Left kidney (tissue), 8 donors: ENCODE measurements at places on chromosomes 11 and 22. TPM values are rescaled to one million over a fixed set of nuclear protein-coding genes. Genes with fewer than 3 reads are reported as not detected.

HEPACAM gene
- polyA plus RNA-seq: 2.2 TPM

C22orf42 gene
- not detected for polyA plus RNA-seq

LINC01488 gene
- not detected for polyA plus RNA-seq

TMEM80 gene
- polyA plus RNA-seq: 56.5 TPM

CATSPERZ gene
- polyA plus RNA-seq: not detected

KCNE3 gene
- 26.1 TPM for polyA plus RNA-seq

MFRP gene
- not detected for polyA plus RNA-seq

DNA sequence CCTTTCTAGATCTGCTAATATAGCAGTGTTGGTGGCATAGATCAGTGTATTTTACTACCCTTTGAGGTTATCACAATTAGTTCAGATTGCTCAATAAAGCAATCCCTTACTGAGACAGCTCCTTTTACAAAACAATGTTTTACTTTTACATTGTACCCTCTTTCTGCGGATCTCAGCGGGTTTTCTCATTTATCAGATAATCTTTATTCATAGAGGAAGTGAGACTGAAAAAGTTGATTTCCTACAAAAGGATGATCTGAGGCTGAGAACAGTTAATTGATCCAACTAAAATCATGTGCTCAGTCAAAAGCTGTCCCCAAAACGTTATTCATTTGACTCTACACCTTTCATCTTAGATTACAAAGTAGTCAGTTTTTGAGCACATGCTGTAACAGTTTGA is 2319.9 kb downstream of the LRRC4C start:
- DNase-seq: no peak

DNA sequence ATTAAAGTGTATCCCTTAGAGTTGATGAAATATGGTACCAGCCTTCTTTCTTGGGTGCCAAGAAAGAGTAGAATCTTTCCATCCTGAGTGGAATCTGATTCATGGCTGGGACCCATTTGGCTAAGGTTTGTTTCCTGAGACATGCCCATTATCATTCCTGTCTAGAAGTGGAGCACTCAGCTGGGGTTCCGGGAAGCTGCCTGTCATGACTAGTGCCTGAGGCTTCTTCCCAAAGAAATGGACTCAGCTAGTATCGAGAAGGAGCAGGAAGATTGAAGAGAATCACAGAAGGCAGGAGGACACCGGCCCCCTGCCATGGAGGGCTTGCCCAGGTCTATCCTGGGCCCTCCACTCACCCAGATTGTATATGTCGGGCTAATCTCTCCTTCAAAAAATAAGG is 57.6 kb downstream of the KREMEN1 start:
- no peak for DNase-seq

DNA sequence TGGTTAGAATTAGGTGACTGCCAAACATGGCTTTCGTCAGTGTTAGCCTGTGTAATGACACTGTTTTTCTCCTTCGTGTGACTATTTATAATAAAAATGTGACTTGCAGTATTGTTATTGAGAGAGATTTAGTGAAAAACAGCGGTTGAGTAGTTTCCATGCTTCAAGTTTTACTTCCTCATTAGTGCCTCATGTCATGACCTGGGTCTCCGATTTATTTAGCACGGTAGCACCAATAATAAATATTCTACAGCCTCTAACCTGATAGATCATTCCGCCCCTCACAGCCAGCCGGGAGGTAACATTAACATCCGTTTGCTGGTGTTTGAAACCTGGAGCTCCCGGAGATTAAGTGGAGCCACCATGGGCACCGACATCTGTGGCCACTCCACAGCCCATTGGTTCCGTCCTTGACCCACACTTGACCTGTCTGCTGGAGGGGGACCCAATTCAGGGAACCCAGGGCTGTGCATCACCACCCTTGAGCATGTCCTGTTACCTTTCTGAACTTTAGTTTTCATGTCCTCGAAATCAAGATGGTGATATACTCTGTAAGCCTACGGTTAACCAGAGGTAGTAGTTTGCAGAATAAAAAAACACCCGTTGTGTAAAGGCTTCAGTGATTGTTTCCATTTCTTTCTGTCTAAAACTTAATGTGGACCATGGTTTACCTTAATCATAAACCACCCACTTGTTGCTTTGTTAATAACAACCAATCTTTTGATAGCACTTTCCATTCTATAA is 104.1 kb downstream of the ATXN10 start:
- DNase-seq: no peak

GRCh38 chr22:29994027-29994715 is 86.1 kb upstream of the HORMAD2 start:
- no peak for DNase-seq

DNA sequence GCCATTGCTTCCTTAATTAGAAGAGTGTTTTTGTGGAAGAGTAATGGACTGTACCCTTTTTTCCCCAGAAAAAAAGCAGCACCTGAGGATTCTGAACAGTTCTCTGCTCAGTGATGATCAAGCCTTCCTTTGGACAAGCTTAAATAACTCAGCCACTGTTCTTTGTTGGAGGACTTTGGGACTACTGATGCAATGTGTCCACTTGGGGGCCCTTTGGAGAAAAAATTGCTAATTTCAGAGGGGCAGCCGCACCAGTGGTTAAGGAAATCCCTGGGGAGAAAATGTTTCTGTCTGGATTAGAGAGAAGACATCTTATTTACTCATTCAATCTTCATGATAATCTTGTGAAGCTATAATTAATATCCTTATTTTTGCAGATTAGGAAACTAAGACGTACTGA is 5.3 kb upstream of the KMT2A start:
- no peak for DNase-seq

GRCh38 chr11:61139387-61139786 is 21.8 kb downstream of the VPS37C start:
- no peak for DNase-seq

- no peak for DNase-seq
Observed at GRCh38 chr22:45992737-45993136, 15.8 kb upstream of the WNT7B start.

DNA sequence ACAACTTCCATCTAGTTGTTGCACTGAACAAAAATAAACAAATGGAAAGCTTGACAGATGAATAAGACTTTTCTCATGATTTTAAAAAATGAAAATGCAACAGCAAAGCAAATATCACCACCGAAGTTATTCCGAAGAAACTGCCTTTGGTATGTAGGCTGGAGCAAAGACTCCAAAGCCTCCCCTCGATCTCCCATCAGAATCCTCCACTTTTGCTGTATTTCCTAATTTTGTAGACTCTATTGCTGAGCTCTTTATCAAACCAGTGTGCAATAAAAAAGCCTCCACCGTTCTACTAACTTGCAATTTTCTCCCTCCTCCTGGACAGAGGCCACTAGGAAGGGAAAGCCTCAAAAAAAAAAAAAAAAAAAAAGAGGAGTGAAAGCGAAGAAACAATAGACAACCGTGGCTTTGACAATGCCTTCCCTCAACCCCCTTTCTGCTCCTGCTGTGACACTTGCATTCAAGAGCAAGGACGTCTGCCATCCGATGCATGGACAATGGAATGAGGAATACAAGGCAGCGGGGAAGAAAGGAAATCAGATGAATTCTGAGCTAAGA is 190.9 kb upstream of the BLID start:
- no peak for DNase-seq

GRCh38 chr22:19608003-19608690 is 83.9 kb upstream of the CLDN5 start:
- no peak for DNase-seq

DNA sequence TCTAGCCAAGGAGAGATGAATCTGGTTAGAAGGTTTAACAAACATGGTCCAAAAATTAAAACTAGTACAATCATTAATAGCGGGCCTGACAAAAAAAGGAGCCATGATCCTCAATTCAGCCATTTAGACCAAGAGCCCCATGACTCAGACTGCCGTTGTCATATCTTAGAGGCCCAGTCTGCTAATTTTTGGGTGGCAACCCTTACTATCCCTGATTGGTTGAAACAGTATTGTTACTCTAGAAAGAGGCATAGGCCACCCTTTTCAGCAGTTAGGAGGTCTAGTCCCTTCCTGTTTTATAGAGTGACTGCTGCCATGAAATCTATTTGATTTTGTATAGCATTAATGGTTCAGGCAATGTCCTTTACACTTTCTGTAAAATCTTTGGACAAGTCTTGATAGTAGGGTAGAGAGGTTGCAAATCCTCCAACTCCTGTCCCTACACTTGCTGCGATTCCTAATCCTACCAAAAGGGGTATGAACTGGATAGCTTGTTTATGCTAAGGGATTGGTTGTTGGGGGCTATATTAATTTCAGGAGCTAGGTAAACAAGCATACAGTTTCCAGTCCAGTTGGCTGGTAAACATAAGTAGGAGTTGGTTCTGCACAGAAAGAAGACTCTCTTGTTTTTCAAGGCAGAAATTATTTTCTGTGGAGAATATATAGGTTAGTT is 1056.3 kb upstream of the CNTN5 start:
- DNase-seq: no peak

- no peak for DNase-seq
Observed at GRCh38 chr11:65814131-65814985, 19.4 kb upstream of the SNX32 start.

DNA sequence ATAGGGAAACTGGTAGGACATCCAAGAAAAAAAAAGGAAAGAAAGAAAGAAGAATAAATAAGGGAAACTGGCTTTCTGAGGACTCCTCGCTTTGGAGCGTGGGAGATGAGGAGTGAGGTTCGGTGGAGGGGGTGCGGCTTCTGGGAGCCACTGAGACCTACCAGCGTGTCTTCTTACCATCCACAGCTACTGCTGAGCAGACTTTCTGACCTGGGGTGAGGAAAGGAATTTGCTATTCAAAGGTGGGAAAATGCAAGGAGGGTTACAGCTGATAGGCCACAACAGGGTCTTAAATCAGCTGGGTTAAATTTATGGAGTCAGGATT is 488 bp upstream of the SELENOM start:
- DNase-seq: no peak

DNA sequence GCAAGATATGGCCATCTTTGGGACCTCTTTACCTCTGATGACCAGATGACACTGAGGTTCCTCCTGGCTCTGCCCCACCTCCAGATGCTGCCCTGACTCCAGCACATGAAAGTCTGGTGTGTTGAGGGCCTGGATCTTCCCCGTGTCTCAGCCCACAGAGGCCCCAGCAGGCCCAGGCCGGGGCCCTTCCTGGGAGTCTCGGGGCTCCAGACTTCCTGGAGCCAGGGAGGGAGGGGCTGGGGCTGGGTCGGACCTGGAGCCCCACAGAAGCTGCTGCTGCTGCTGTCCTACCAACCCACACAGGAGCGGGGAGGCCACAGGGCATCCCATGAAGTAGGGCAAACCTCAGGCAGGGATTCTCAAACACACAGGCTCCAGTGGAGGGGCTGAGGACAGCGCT is 32.2 kb upstream of the WNT11 start:
- DNase-seq: no peak
